Activated naive CD4-positive, alpha-beta T cell treated with anti-CD3 and anti-CD28 coated beads, Interleukin-2, amount 50 U/mL, for 72 hours (primary cell): ENCODE measurements at places on chromosomes 6 and 20. TPM values are rescaled to one million over a fixed set of nuclear protein-coding genes. Genes with fewer than 3 reads are reported as not detected.

The MYCT1 gene
- total RNA-seq, result not detected

The NMBR gene
- not detected for total RNA-seq

The CLVS2 gene
- not detected for total RNA-seq

The ATP9A gene
- total RNA-seq, result 0.07 TPM

The PPP1R3G gene
- 0.07 TPM for total RNA-seq

The MUC22 gene
- not detected for total RNA-seq

The C2 gene
- total RNA-seq, result 5.2 TPM

The ME1 gene
- not detected for total RNA-seq

The SDC4 gene
- total RNA-seq, result 23.5 TPM

The C20orf144 gene
- total RNA-seq, result 0.43 TPM

The BPIFB6 gene
- total RNA-seq, result not detected

The COQ3 gene
- total RNA-seq, result 3.0 TPM
